Peyer's patch (tissue), 4 donors: ENCODE measurements at places on chromosomes 11 and 22. TPM values are rescaled to one million over a fixed set of nuclear protein-coding genes. Genes with fewer than 3 reads are reported as not detected.

GRCh38 chr22:40626851-40627250 is 9.7 kb downstream of the MRTFA start:
- no peak for DNase-seq

DNA sequence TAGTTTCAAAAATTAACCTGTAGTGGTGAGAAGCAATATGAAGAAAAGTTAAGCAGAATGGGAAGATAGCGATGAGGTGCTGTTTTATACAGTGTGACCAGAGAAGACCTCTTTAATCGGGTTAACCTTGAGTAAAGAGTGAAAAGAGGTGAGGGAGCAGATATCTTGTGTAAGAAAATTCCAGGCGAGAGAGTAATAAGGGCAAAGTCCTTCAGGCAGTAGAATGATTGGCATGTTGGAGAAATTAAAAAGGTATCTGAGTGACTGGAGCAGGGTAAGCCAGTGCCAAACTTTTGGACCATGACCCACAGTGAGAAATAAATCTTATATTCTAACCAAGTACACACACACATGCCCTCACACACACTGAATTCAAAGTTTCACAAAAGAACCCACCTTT is 374.7 kb upstream of the LARGE1 start:
- no peak for DNase-seq

Gene MB
- total RNA-seq = 5.6 TPM

- DNase-seq = no peak
These were observed 30.5 kb downstream of the LARGE1 start for GRCh38 chr22:33889748-33890147.

DNA sequence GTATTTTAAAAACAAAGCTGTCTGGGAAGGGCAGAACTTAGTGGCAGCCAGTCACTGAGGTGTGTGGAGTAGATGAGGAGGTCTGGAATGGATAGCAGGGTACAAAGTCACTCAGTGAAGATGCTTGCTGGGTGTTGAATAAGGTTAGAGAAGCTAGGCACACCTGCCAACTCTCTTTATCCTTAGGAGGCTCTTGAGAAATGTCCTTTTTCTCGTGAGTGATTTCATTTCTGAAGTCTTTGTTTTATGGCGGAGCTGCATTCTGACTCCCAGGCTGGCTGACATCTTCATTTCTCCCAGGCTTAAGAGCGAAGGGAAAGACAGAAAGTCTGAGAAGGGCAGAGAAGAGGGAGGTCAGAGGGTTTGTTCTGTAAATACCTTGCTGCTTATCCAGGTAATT is 31.0 kb downstream of the CECR2 start:
- no peak for DNase-seq

DNA sequence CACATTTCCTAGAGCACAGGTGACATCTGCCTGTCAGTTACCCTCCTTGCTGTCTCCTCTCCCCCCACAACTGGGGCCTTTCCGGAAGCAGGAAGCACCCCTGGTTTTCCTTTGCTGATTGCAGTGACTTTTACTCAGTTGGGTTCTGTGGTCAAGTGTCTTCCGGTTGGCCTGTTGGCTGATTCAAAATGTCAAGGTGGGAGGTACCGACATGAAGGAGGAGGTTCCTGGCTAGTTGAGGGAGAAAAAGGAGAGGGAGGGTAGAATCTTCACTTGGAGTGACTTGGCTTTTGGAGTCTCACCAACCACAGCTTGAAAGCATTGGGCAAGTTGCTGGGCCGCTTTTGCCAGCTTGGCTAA is 9.3 kb upstream of the ADAMTS15 start:
- DNase-seq = no peak
